ENCODE measurements at places on chromosomes 7 and 10. TPM values are rescaled to one million over a fixed set of nuclear protein-coding genes. Genes with fewer than 3 reads are reported as not detected.

Gene OR2A1
- total RNA-seq = 0.10 TPM

- no peak for DNase-seq
Measured at GRCh38 chr7:27386581-27386980, 144.0 kb downstream of the EVX1 start.

Gene ADRA2A
- total RNA-seq = 2.5 TPM

DNA sequence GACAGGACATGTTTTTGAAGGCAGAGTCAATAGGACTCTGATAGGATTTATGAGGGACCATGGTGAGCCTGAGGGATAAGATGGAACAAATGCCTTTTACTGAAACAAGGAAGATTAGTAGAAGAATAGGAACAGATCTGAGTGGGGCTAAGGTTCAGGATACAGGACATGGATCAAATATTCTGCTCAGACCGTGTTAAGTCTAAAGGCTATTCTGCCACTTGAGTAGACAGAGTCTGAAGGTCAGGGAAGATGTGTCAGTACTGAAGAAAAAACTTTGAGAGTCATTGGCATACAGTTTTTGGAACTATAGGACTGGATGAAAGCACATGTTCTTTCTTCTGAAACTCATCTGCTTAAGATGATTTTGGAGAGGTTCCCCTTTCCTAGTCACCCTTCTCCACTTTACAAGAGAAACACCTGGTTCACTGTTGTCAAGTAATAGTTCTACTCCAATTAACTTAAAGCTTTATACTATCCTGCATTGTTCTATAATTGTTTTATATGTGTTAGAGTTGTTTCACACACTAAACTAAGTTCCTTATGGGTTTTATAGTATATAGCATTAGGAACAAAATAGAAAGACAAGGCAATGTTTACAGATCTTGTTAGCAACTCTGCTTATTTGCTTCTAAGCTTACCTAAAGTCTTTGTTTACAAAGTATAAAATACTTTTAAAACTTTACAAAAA lies 43.4 kb downstream of the WASL start:
- no peak for DNase-seq

Gene AKR1C3
- total RNA-seq = 6.9 TPM

Gene DOCK4
- total RNA-seq = 33.8 TPM

- peak; percentile 95 for DNase-seq
Measured at GRCh38 chr7:100655908-100656674, at the start of gene ACTL6B. TSS of gene ACTL6B (minus strand) at chr7:100656448. CDS start at chr7:100656354, 94 bp downstream.

DNA sequence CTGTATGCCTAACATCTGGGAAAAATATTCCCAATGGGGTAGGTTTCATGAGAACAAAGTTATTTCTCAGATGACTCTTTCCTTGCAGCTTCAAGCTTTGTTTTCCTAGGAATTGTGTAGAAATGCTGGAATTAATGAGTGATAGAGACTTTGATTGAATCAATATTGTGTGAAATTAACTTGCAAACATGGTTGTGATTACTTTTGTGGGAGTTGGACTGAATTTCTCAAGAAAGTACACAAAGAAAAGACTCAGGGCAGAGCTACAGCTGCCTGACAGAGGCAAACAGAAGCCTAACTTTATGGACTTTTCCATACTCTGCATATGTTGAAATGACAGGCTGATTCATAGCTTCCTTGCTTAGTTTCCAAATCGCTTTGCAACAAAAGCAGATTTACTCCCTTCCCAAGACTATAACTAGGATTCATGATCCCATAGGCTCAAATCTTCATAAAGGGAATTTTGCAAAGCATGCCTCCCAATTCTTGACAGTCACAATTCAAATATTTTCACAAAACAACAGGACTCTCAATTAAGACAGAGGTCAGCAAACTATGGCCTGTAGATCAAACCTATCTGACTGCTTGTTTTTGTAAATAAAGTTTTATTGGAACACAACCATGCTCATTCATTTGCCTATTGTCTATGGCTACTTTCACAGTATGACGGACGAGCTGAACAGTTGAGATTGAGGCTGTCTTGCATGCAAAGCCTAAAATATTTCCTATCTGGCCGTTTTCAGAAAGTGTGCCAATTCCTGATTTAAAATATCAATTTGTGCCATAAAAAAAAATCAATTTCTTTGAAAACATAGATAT lies 27.6 kb downstream of the NRP1 start:
- no peak for DNase-seq

DNA sequence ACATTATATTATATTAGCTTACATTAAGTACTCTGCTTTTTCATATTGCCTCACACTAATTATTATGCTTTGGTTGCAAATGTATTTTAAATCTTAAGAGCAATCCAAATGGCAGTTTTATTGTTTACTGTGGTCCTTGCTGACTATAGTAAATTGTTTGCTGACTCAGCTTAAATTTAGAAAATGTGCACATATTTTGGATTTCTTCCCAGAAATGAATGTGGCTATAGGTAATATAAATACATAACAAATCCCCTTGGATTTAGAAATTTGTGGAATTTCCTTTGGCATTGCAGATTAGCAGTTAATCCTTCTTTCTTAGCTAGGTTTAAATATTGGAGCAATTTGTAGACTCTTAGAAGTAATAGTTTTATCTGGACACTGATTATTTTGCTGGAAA lies 565.8 kb downstream of the NRG3 start:
- DNase-seq = no peak

- DNase-seq = no peak
Measured at GRCh38 chr10:69425511-69426298, 9.0 kb upstream of the TACR2 start.

GRCh38 chr10:79055892-79056291 lies 12.9 kb upstream of the ZMIZ1 start:
- DNase-seq = no peak

- DNase-seq = no peak
Measured at GRCh38 chr7:87119581-87119980, 32.7 kb upstream of the DMTF1 start.
